ENCODE measurements at places on chromosomes 5 and 9.

GRCh38 chr9:124017929-124018729, 6.6 kb downstream of the LHX2 start:
- DNase-seq, result no peak

DNA sequence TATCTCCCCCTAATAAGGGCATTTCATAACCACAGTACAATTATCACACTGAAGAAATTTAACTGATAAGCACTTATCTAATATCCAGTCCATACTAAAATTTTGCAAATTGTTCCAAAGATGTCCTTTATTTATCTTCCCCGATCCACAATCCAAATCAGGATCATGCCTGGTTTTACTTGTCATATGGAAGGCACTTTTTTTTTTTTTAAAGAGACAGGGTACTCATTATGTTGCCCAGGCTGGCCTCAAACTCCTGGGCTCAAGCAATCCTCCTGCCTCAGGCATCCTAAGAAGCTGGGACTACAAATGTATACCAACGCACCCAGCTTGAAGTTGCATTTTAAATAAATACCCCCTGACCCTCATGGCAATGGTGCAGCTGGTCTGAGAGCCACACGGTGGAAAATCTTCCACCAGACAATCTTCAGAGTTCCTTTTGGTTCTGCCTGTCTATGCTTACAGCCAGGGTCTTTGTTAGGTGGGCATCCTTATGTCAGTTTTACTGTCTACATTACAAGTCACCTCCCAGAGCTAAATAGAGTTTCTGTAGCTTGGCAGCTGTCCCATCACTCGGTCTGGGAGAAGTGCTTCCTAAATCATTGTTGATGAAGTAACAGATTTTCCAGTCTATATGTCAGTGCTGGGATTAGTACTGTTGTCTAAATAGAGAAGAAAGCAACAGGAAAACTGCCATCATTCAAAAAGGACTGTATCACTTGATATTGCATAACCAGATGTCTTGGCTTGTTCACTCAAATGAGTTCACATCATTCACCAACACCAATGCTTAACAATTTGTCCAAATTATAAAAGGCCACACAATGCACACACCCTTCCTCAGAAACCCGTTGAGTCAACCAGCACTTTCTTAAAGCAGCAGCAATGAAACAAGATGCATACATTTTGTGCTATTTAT, 26.4 kb downstream of the PTPN3 start:
- DNase-seq, result no peak

- DNase-seq, result no peak
Measured at GRCh38 chr5:91033370-91033769, 349.7 kb downstream of the ARRDC3 start.

DNA sequence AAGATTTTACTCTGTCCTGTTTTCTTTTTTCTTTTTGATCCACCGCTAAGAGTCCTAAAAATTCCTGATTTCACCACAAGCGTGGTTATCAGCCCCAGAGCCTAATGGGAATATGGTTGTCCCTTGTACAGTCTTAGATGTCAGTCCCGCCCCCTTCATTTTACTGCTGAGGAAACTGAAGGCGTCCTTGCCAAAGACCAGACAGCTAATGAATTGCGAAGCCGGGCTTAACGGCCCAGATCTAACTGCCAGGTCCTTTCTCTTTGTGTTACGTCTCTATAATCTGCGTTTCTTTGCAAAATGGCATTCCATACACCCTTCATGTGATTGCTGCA, 497 bp downstream of the NSA2 start:
- no peak for DNase-seq

DNA sequence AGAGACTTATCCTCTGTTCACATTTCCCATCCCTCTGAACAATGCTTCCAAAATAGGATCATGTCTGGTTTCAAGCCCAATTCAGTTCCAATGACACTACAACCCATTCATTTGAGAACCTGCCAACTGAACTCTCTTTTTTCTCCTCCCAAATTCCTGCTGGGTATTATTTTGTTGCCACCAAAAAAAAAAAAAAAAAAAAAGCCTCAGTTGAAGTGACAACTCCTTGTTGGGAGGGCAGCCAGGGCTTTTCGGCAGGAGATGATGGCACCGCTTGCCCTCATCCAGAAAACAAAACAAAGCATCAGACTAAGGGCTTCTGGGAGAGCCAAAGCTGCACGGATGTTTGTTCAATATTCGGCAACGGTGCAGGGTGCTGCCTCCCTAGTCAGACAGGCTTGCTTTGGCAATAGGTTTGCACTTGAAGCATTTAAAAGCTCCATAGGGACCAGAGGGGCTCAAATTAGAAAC, 30.6 kb upstream of the TRIM32 start:
- DNase-seq, result no peak

- no peak for DNase-seq
Measured at GRCh38 chr5:22070186-22070728, 782.9 kb downstream of the CDH12 start.

DNA sequence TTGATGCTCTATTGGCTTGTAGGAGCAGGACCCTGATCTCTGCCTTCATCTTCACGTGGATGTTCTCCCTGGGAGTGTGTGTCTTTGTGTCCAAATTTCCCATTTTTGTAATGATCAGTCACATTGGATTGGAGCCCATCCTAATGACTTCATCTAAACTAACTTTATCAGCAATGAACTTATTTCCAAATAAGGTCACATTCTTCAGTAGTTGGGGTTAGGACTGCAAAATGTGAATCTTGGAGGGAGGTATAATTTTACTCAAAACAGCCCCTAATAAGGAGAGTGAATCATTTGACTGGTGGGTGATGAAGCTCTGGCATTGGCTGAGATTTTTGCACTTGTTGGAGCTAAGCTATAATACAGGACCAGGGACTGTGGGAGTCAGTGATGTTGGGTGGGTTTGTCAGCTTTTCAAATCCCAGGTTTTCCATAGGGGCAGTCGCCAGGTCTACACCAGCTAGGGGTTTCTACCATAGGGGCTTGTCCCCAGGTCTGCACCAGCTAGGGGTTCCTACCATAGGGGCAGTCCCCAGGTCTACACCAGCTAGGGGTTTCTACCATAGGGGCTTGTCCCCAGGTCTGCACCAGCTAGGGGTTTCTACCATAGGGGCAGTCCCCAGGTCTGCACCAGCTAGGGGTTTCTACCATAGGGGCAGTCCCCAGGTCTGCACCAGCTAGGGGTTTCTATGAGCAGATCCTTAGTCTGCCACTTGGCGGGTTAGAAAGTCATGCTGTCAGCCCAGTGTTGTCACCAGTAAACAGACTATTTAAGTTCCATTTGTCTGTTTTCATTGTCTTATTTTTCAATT, 382.6 kb upstream of the DAP start:
- no peak for DNase-seq

DNA sequence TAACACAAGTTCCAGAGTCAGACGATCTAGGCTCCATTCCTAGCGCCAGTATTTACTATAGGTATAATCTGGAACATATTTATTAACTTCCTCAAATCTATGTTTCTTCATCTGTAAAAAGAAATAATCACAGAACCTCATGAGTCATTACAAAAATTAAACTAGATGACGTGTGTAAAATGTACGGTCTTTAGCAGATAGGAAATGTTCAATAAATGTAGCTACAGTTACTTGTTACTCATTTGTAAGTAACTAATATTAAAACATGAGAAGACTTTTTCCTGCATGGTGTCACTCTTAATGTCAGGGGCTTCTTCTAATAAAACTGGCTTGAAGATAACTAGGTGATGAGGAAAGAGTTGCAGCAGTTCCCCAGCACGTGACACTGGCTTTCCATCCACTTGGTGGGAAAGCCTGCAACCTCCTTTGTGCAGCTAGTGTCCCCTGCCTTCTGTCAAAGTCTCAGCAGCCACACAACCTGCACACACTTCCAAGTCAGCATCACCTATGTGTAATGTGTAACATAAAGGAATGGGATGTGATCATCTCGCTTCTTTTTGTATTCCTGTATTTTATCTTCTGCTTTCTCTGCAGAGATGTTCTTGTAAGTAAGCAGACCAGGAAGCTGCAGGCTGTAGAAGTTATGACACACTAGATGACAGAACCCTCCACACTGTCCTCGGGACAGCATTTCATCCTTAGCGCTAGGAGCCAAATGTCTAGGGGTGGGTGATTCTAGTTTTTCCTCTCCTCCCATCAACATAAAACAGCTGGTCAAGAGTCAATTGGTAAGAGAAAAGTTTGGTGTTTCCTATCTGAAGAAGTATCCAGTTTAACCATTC, 1.8 kb upstream of the JAKMIP2 start:
- no peak for DNase-seq

GRCh38 chr9:97803167-97804058, 49.6 kb upstream of the FOXE1 start:
- peak; percentile 75 for DNase-seq

- no peak for DNase-seq
Measured at GRCh38 chr5:66881480-66882161, 285.4 kb downstream of the MAST4 start.
